ENCODE measurements at places on chromosomes 7 and 10.
A peak's percentile ranks its signal among the peaks of the same experiment; 100 is the strongest.

DNA sequence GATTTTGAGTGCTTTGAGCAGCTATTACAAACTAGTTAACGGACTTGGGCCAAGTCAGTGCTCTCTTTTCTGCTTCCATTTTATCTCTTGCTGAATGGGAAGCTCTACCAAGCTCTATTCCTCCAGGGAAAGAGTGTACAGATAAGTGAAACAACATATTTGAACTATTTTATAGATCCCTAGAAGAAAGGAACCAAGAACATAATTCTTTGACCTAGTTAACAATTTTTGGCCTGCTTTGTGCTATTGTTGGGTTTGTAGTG, 244.8 kb downstream of the PRKG1 start:
- no peak for DNase-seq

DNA sequence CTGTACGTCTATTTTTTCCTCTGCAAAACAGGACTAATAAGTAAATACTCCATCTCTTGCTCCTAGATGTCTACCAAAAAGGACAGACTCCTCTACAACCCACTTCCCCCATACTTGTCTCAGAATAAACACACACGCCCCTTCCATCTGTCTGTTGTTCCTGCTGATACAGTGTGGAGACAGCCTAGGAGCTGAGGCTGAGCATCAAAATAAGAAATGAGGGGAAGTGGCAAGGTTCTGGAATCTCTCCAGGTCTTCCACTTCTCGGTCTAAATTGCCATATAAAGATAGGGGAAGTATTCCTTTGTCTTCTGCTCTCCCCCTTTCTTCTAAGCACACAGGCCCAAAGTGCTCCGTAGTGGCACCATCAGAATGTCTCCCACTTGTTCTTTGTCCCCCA, 30.8 kb upstream of the VSIR start:
- DNase-seq = no peak

- DNase-seq = no peak
Observed at GRCh38 chr7:43302211-43302711, 189.8 kb downstream of the HECW1 start.

- no peak for DNase-seq
Observed at GRCh38 chr10:129631006-129631405, 164.0 kb downstream of the MGMT start.

- DNase-seq = no peak
Observed at GRCh38 chr7:74006451-74007241, 21.3 kb upstream of the ELN start.

DNA sequence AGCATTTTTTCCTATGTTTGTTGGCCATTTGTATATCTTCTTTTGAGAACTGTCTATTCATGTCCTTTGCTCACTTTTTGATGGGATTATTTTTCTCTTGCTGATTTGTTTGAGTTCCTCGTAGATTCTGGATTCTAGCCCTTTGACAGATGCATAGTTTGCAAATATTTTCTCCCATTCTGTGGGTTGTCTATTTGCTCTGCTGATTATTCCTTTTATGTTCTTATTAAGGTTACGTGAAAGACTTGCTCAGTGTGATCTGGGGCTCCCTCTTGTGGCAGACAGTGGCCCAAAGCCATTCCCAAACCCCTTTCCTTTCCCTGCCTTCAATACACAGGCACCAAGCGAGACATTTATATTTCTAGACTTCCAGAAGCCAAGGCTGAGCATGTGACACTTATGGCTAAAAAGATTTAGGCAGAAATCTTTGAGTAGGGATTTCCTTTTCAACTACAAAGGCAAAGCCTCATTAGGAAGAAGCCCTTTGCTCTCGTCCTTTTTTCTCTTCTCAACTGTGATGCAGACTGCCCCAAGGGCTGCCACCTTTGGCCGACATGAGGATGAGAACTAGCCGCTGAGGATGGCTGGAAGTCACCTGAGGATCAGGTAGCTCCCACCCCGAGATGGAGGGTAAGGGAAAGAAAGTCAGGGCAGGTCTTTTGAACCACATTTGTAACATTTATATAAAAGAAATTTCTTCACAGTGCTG, 23.6 kb downstream of the ST8SIA6 start:
- DNase-seq = peak; percentile 58

GRCh38 chr10:86658751-86659150, 4.4 kb downstream of the OPN4 start:
- no peak for DNase-seq

DNA sequence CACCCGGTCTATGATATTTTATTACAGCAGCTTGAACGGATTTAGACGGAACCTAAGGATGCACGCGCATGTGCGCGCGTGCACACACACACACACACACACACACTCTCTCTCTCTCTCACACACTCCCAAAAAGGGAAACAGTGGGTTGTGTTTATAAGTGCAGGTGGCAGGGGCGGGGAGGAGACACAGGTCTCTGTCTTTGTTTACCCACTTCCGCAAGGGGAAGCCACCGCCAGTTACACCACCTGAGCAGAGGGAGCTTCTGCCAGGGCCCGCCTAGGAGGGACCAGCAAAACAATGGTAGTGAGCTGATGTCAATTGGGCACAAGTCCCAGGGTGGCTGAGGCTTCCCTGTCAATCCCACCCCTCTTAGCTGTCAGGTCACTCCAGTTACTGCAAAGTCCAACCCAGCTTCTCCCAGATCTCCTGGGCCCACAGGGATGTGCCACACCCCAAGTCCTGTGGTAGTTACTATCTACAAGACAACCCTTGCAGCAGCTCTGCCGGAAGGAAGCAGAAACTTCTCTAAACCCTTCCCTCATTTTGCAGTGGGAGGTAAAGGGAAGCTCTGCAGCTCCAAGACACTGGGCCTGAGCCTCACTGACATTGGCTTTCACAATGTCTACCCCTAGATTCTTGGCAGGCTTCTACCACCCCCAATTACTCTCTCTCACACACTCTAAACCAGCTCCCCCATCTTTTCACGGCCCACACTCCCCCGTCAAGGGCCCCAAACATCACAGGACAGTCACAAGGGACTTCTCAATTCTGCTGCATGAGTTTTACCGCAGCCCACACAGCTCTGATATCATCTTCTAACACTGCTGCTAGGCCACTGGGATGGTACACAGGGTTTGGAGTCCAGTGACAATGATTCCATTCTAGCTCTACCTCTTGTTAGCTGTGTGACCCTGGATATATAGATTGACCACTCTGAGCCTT, 17.6 kb downstream of the ANXA11 start:
- DNase-seq = peak; percentile 76

- peak; percentile 38 for DNase-seq
Observed at GRCh38 chr10:109996225-109996624, 11.6 kb upstream of the ADD3 start.

- no peak for DNase-seq
Observed at GRCh38 chr7:50207686-50208255, 96.7 kb upstream of the IKZF1 start.

GRCh38 chr7:112908086-112908485, 117.9 kb upstream of the TMEM168 start:
- DNase-seq = no peak

- DNase-seq = peak; percentile 61
Observed at GRCh38 chr10:131901181-131901829, 497 bp downstream of the PPP2R2D start.

- no peak for DNase-seq
Observed at GRCh38 chr7:141160246-141160860, 86.5 kb downstream of the TMEM178B start.

DNA sequence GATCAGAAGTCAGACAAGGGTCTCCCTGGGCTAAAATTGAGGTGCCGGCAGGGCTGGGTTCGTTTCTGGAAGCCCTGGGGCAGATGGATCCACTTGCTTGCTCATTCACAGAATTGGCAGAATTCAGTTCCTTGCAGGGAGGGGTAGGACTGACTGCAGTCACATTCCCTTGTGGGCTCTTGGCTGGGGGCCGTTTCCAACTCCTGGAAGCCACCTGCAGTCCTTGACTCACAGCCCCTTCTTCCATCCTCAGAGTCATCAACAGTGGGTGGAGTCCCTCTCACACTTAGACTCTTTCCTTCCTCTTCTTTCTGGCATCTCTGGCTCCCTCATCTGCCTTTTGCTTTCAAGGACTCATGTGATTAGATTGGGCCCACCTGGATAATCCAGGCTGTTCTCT, 54.6 kb upstream of the NANOS1 start:
- DNase-seq = no peak

- no peak for DNase-seq
Observed at GRCh38 chr7:77506899-77507298, 30.2 kb upstream of the PTPN12 start.

GRCh38 chr7:26507108-26507987, 215.7 kb downstream of the SNX10 start:
- peak; percentile 14 for DNase-seq
